Left lobe of liver (tissue), 2 donors: ENCODE measurements at places on chromosomes 16 and 17.

- DNase-seq = peak; percentile 66
Observed at GRCh38 chr17:65055708-65056638, 567 bp downstream of the GNA13 start.

DNA sequence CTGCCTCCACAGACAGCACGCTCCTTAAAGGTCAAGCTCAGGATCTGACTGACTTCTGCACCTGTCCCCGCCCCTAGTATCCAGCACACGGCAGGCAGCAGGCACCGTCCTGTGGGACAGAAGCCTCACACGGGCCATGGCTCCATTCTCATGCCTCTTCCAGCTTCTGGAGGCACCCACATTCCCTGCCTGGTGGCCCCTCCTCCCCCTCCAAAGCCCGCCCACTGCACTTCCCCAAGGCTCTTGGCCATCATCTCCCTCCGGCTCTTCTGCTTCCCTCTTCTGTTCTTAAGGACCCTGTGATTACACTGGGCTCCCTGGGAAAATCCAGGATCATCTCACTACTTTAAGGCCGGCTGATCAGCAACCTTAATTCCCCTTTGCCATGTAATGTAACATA, 3.5 kb downstream of the CANT1 start:
- DNase-seq = no peak

DNA sequence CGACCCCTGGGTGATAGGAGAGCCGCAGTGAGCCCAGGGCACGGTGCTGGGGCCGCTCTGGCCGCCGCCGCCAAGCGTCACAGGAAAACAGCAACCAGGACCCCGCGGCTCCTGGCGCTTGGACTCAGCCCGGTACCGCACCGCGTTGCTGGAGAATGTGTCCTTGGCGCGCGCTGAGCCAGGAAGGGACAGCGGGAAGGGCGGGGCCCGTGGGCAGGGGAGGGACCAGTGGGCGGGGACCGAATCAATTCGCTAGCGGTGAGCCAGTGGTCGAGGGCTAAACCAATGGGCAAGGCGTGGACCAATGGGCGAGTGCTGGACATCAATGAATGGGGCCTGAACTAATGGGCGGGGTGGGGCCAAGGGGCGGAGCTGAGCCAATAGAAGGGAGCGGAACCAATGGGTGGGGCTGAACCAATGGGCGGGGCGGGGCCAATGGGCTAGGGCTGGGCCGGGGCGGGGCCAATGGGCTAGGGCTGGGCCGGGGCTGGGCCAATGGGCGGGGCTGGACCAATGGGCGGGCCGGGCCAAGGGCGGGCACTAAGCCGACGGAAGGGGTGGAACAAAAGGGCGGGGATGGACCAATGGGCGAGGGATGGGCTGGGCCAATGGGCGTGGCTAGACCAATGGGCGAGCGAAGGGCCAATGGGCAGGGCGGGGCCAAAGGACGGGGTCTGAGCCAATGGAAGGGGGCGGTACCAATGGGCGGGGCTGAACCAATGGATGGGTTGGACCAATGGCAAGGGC, 6.3 kb upstream of the FLYWCH1 start:
- peak; percentile 99 for DNase-seq

GRCh38 chr17:8726941-8727555, 17.6 kb downstream of the CCDC42 start:
- DNase-seq = no peak

GRCh38 chr17:45226576-45226975, 4.9 kb downstream of the FMNL1 start:
- no peak for DNase-seq

DNA sequence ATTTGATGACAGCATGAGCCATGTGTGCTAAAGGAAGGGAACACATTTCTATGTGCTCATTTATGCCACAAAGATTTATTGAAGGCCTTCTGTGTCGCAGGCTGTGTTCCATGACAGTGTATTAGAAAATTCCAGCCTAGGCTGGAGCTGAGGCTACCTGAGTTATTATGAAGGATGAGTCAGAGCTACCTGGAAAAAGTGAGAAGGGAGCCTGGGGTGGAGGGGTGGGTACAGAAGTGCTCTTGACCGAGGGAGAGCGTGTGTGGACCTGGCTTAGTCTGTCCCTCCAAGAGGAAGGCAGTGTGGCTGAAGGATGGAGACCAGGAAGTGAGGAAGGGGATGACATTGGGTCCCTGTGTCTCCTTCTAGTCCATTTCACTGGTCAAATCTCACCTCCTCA, 98.3 kb downstream of the N4BP1 start:
- no peak for DNase-seq

DNA sequence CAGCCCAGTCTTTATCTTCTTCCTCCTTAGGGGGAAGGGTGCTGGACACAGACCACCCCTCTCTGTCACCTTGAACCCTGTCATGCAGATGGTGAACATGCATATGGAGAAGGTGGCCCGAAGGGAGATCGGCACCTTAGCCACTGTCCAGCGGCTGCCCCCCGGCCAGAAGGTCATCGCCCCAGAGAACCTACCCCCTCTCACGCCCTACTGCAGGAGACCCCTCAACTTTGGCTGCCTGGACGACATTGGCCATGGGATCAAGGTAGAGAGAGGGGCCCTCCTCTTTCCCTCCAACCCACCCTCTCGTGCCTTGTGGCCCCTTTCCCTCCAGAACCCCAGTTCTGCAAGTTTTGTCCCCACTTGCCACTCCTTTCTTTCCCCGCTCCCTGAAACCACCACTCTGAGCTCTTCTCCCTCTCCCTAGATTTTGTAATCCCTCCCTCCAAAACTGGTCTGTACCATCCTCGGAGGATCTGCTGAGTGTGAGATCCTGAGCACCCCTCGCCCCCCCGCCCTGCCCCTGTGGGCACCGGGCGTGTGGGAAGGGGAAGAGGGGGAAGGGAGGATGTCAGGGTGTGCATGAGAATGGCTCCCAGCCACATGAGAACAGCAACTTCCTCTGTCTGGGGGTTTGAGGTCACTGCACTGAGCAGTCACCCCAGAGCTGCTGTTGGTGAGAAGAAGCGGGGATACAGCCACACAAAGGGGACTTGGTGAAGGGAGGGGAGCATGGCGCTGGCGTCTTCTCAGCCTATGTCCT, 7.3 kb downstream of the ABI3 start:
- DNase-seq = no peak

DNA sequence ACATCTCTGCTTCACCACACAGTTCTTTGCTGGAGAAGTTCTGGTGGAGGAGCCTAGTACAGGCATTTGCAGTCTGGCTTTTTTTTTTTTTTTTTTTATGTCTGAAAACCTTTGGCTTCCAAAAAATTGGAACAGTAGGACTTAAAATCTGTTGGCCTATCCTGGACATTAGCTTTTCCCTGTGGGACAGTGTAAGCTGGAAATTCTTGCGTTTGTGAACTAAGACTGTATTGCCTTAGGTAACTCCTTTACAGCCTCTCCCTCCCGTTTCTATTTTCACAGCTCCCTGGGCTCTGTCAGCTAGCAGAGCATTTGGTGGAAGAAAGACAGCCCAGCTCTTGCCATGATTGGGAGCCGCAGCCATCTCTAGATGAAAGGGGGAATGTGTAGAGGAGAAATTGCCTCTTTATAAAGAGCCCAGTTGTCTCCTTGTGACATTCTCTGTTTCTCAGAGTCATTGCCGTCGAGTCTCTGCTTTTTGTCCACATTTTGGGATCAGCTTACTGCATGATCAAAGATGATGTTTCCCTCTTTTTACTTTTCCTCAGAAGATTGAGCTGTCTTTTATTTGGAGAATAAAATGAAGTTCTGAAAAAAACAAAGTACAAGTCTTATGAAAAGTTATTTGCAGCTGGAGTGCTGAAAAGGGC, 227.5 kb downstream of the SPECC1 start:
- no peak for DNase-seq

GRCh38 chr16:3525951-3526350, 25.1 kb downstream of the CLUAP1 start:
- no peak for DNase-seq

- no peak for DNase-seq
Observed at GRCh38 chr16:86089334-86089900, 190.5 kb downstream of the IRF8 start.

DNA sequence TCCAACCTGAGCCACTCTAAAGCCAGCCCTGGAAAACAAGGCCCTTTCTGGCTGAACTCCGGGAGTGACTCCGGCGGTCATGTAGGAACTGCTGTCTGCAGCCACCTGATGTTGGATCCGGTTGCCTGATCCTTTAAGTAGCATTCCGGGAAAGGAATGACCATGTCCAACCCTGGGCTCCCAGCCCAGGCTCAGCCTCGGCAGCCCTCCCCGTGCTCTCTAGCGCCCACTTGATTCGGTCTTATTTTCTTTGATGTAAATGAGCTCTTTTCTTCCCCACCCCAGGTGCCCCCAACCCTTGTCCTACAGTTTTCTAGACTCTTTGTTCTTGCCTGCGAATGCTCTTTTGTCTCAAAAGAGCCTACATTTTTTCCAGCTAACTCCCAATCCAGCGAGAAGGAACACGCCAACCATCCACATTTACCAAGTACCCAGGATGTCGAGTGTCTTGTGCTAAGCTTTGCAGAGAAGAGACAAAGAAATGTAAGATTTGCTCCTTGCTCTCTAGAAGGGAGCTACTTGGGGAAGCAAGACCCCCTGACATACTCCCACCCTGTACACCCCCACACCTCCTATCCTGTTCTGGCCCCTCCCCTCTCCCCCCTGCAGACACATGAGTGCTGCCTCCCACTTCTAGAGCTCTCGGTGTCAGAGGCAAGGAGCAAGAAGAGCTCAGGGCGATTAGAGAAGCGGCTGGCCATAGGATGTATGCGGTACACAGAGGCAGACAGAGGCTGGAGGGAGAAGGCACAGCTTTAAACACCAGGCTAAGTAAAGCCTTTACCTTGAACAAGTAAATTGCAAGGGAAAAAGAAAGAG, 53.8 kb downstream of the COG7 start:
- no peak for DNase-seq
